ENCODE measurements at places on chromosomes 6 and 20.

- no peak for ATAC-seq
Observed at GRCh38 chr6:40409716-40410397, 177.3 kb downstream of the LRFN2 start.

- no peak for ATAC-seq
Observed at GRCh38 chr20:33816191-33816590, 5.0 kb downstream of the CHMP4B start.

GRCh38 chr6:117906958-117907600 lies at the start of gene SLC35F1:
Gene SLC35F1 (plus strand): TSS chr6:117907264.
- peak; percentile 82 for ATAC-seq

DNA sequence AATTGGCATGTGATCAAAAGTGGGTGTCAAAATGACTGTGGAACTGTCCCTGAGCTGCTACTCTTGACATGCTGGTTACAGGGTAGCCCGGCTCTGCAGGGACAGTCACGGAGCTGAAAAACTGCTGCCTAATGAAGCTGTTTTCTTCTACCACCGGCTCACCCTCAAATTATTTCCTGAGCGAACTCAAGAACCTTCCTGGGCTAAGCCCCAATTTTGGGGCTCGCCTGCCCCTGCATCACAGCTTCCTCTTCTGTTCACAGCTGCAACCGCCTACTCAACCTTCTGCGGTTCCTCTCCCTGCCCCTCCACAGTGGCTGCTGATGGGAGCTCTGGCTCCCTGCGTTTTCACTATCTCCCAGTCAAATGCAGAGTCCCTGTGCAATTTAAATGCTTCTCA lies 110.8 kb upstream of the MLN start:
- ATAC-seq: no peak

- ATAC-seq: no peak
Observed at GRCh38 chr6:3261921-3262320, 3.2 kb downstream of the PSMG4 start.

GRCh38 chr20:41278936-41279335 lies 38.6 kb downstream of the ZHX3 start:
- ATAC-seq: no peak

- no peak for ATAC-seq
Observed at GRCh38 chr20:7770046-7770445, 170.2 kb downstream of the HAO1 start.

GRCh38 chr6:141260627-141261015 lies 872.1 kb upstream of the GJE1 start:
- peak; percentile 56 for ATAC-seq

GRCh38 chr20:62694868-62695267 lies 13.8 kb upstream of the NTSR1 start:
- ATAC-seq: no peak

DNA sequence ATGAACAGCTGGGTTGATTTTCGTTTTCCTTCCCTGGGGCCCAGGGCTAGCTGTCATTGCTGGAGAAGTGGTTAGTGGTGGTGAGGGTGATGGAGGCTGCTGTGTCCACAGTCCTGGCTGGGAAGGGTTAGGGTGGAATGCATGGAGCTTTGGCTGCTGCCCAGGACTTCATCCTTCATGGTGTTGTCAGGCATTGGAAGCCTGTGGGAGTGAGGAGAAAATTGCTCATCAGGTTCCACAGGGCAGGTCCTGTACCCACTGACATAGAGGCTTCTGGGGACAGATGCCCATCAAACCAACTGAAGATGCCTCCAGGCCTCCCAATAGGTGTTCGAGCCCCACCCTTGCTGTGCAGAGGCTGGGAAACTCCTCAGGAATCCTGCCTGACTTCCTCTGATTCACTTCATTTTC lies 262.4 kb upstream of the SUPT3H start:
- peak; percentile 41 for ATAC-seq

- ATAC-seq: no peak
Observed at GRCh38 chr6:62285612-62286469, at the start of gene KHDRBS2. Gene KHDRBS2 (minus strand): TSS chr6:62286225.

DNA sequence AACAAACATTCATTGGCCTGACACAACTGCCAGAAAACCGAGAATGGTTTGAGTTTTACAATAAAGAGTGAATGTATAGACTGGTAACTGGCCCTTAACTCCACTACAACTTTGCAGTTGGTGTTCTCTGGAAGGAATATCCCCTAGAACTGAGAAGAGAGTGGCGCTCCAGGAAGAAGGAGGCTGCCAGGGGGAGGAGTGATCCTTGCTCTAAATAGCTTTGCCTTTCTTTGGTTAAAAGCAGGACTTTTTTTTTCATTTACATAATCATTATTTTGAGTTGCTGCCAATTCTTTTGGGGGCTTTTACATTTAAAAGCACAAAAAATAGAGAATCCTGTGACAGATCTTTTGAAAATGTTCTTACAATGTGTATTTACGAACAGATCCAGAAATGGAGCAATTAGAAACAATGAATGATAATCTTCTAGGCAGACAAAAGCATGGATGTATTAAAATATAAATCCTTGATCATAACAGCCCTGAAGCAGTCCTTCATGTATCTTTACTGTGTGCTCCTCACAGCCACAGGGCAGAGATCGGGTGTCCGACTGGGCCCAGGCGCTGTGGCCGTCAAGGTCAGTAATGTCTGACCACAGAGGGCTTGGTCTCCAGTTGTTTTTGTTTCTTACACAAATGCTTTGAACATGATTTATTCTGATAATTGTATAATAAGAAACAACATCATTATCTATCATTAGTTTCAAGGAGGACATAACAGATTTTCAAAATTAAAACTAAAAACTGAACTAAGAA lies 612.2 kb downstream of the HDGFL1 start:
- ATAC-seq: no peak

GRCh38 chr6:169167581-169168301 lies 85.9 kb downstream of the THBS2 start:
- peak; percentile 76 for ATAC-seq

GRCh38 chr6:113208726-113209125 lies 648.4 kb upstream of the MARCKS start:
- no peak for ATAC-seq

- peak; percentile 99 for ATAC-seq
Observed at GRCh38 chr6:19851241-19852089, 14.3 kb downstream of the ID4 start.

DNA sequence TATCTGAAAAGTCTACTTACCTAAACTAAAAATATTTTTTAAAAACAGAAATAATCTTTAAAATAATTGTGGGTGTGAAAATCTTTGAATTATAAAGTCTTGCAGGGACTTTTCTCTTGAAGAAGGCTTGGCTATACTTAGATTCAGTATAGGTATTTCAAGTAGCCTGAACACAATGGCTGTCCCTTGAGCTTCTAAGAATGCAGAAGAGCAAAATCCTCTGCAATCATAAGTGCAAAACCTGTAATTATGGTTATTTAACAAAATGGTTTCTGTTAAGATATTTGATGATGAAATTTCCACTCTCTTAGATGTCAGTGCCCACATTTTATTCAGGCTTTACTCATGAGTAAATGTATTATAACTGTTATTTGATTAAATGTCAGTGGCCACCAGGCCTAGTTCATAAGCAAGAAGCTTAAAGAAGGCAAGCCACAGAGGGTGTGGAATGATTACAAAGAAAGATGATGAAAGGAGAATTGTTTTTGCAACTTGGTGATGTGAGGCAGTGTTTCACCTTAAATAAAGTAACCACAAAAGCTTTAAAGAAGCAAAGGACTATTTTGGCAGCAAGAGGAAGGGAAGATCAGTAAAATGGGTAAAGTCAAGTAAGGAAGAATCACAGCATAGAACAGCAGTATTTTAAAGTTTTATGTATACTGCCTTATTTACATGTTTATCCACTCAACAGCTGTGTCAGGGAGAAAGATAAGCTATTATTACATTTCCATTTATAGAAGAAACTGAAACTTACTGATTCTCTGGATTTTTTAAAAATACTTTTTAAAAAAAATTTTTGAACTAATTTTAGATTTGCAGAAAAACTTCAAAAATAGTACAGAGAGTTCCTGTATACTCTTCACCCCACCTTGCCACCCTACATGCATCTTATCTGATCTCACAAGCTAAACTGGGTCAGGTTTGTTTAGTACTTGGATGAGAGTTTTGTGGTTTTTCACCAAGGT lies 351.2 kb upstream of the RUNX2 start:
- ATAC-seq: no peak

DNA sequence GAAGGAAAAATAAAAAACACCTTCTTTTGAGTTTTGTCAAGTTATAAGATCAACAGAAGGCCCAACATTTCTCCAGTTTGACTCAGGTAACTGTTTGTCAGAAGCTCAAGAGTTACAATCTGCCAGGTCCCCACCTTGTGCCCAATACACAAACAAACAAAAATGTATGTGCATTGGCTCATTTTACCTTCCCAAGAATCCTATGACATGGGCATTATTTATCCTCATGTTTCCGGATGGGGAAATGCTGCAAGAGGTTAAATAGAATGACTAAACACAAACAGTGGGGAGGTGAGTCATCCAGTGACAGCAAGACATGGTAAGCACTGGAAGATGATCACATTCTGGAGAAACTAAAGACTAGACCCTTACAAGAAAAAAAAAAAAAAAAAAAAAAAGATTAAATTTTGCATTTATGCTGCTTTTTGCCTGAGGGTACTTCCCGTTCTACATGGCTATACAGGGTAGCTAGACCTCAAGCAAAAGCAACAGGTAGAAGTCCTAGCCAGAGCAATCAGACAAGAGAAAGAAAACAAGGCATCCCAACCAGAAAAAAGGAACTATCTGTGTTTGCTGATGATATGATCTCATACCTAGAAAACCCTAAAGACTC lies 23.6 kb upstream of the ANKRD60 start:
- ATAC-seq: peak; percentile 82

DNA sequence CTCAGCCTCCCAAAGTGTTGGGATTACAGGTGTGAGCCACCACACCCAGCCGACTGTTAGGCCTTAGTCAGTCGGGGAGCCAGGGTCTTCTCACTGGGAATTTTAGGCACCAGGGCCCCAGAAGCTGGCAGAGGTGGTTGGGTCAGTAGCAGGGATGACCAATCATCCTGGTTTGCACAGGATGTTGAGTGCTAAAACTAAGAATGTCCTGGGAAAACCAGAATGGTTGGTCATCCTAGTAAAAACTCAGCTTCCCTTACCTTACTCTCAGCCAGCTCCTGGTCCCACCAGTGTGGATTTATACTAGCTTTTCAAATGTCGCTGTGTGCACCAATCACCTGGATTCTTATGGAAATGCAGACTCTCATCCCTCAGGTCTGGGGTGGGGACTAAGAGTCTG lies 31.8 kb downstream of the KCNG1 start:
- no peak for ATAC-seq

DNA sequence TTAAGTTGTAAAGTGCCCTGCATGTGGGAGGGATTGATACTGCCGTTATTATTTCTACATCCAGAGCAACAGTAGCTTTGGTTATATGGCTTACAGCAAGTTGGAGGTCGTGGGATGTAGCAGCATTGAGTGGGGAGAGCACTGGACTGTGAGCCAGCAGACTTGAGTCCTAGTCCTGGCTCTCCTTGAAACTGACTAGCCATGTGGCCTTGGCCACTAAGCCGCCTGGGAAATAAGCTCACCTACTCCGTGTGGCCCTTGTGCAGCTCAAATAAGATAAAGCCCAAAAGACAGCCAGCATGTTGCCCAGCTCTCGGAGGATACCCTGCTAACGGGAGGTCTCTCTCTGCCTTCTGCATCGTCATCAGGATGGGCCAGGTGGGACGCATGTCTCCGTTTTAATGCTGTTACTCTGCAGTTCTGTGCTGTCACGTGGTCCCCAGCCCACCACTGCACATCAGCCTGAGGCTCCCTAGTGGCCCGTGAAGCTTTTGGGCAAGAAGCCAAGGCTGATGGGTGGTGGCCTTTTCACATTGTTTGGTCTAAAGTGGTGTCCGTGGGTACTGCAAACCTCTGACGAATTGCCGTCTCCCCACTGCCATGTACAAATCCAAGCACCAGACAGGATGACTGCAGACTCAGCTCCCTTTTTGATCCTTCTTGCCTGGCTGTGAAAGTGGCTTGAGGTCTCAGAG lies 7.9 kb downstream of the EPB41L1 start:
- ATAC-seq: peak; percentile 28

GRCh38 chr6:84284428-84285049 lies 57.1 kb upstream of the CEP162 start:
- ATAC-seq: peak; percentile 80

DNA sequence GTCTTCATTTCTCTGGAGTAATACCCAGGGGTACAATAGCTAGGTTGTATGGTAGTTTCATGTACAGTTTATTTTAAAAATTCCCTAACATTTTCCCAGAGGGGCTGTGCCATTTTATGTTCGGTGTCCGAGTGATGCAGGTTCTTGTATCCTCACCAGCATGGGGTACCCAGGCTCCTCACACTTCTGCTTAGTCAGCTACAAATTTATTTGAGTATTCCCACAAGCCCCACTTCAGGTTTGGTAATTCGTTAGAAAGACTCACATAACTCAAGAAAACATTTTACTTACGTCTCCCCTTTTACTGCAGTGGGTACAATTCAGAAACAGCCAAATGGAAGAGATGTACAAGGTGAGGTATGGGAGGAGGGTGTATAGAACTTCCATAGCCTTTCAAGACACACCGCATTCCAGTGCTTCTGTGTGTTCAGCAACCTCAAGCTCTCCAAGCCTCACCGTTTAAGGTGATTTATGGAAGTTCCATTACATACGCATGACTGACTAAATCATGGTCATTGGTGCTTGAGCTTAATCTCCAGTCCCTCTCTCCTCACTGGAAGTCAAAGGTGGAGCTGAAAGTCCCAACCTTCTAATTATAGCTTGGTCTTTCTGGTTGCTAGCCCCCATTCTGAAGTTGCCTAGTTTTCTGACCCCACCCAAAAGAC lies 18.1 kb downstream of the RIPK1 start:
- no peak for ATAC-seq

GRCh38 chr20:13678944-13679343 lies 40.2 kb upstream of the TASP1 start:
- no peak for ATAC-seq

- ATAC-seq: no peak
Observed at GRCh38 chr6:112774319-112774718, 427.2 kb downstream of the RFPL4B start.

- ATAC-seq: no peak
Observed at GRCh38 chr6:142633317-142633716, 311.7 kb downstream of the HIVEP2 start.

- no peak for ATAC-seq
Observed at GRCh38 chr20:38132910-38133501, 32.1 kb downstream of the TGM2 start.

GRCh38 chr6:112007254-112007653 lies 46.6 kb upstream of the CCN6 start:
- ATAC-seq: peak; percentile 19

- no peak for ATAC-seq
Observed at GRCh38 chr6:42406306-42407280, 45.1 kb downstream of the TRERF1 start.

DNA sequence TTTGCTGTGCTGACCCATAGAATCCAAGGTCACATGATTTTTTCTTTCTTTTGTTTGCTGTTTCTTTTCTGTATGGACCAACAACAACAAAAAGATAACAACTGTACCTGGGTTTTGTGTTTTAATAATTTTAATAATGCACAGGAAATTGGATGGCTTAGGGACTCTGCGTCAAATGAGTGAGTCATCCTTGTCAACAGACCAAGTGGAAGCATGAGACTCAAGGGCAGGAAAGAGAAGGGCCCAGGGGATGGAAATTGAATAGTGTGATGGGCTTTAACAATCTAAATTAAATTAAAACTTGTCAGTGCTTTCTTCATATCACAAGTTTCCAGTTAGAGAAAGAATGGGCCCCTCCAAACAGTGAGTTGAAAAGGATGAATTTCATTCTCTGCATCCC lies 413.0 kb downstream of the PREX1 start:
- ATAC-seq: no peak
